MM.1S (cell line): ENCODE measurements at places on chromosomes 7 and 10.

- H3K36me3 ChIP-seq: no peaks in the 10 kb centered on the region
- no peaks in the 10 kb centered on the region for H3K27me3 ChIP-seq
- DNase-seq: no peak
- H3K27ac ChIP-seq: no peak overlapping the region
- H3K4me1 ChIP-seq: no peaks in the 10 kb centered on the region
Measured at GRCh38 chr7:144027974-144028373, 20.8 kb upstream of the OR2A5 start.

- no peak for DNase-seq
- H3K27me3 ChIP-seq: no peaks in the 10 kb centered on the region
- H3K4me1 ChIP-seq: no peaks in the 10 kb centered on the region
- no peak overlapping the region for H3K27ac ChIP-seq
- no peak overlapping the region for H3K4me3 ChIP-seq
Measured at GRCh38 chr10:81021428-81022129, 483.9 kb downstream of the SH2D4B start.

DNA sequence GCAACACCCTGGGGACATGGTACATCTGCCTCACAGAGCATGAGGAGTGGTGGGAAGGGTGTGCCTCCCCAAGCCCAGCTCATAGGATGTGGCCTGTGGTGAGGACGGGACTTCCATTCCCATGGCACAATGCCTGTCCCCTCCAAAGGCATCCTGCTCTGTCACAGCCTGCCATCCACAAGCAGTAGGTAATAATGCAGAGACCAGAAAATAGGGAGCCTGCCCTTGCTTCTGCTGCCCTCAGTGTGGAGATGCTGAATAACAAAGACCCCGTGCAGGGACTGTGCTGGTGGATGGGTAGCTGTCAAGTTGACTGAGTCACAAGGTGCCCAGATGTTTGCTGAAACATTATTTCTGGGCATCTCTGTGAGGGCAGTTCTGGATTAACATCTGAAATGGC lies 199.9 kb upstream of the GRB10 start:
- DNase-seq: no peak
- no peak overlapping the region for H3K27ac ChIP-seq
- no peak overlapping the region for H3K4me3 ChIP-seq
- H3K27me3 ChIP-seq: no peaks in the 10 kb centered on the region
- H3K36me3 ChIP-seq: no peaks in the 10 kb centered on the region

GRCh38 chr7:43568529-43568928 lies 14.4 kb upstream of the STK17A start:
- H3K27ac ChIP-seq: no peak overlapping the region
- H3K36me3 ChIP-seq: no peaks in the 10 kb centered on the region
- H3K27me3 ChIP-seq: no peaks in the 10 kb centered on the region
- no peak for DNase-seq

GRCh38 chr10:75932921-75933320 lies 501.5 kb downstream of the LRMDA start:
- no peaks in the 10 kb centered on the region for H3K36me3 ChIP-seq
- H3K4me1 ChIP-seq: no peaks in the 10 kb centered on the region
- no peak overlapping the region for H3K27ac ChIP-seq
- H3K4me3 ChIP-seq: no peak overlapping the region
- no peaks in the 10 kb centered on the region for H3K27me3 ChIP-seq

DNA sequence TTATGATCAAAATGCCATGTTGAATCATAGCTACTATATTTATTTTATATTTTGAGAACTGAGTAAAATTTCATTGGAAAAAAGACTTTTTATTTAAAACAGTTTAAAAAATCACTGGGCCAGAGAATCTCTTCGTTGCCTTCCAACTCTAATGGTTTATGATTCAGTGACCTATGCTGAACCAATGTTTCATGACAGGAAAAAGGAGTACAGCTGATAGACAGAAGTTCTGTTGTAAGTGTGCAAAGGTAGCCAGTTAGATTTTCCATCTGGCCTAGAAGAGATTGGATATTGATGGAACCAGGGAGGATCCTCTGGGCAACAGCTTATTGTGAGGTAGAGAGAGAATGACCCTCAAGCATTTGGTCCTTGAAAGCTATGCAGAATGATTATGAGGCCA lies 745.8 kb downstream of the SUGCT start:
- no peak overlapping the region for H3K4me3 ChIP-seq
- no peaks in the 10 kb centered on the region for H3K4me1 ChIP-seq
- DNase-seq: no peak

- no peak overlapping the region for H3K27ac ChIP-seq
- no peaks in the 10 kb centered on the region for H3K4me1 ChIP-seq
- no peaks in the 10 kb centered on the region for H3K36me3 ChIP-seq
- DNase-seq: no peak
- H3K27me3 ChIP-seq: no peaks in the 10 kb centered on the region
- H3K4me3 ChIP-seq: no peak overlapping the region
Measured at GRCh38 chr10:3535001-3535400, 250.0 kb downstream of the KLF6 start.

- H3K4me1 ChIP-seq: peaks cover 25% of the 10 kb centered on the region
- H3K27ac ChIP-seq: no peak overlapping the region
- DNase-seq: no peak
- H3K4me3 ChIP-seq: no peak overlapping the region
- H3K27me3 ChIP-seq: no peaks in the 10 kb centered on the region
Measured at GRCh38 chr7:70239918-70240317, 641.6 kb downstream of the AUTS2 start.

DNA sequence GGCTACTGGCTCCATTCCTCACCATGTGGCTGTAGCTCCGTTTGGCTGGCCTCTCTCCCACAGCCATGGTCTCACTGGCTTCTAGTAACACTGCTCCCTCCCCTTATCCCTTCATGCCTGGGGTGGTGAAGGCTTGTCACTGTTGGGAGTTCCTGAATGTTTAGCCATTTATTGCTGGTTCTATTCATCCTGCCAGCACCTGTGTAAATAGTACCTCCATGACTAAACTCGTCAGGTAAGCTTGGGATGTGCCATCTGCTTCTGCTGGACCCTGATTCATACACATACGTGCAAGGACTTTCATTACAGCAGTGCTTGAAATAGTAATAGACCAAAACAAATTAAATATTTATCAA lies 61.6 kb downstream of the CCDC71L start:
- no peaks in the 10 kb centered on the region for H3K36me3 ChIP-seq
- H3K27me3 ChIP-seq: no peaks in the 10 kb centered on the region
- no peak for DNase-seq
- H3K27ac ChIP-seq: no peak overlapping the region
- H3K4me3 ChIP-seq: no peak overlapping the region

DNA sequence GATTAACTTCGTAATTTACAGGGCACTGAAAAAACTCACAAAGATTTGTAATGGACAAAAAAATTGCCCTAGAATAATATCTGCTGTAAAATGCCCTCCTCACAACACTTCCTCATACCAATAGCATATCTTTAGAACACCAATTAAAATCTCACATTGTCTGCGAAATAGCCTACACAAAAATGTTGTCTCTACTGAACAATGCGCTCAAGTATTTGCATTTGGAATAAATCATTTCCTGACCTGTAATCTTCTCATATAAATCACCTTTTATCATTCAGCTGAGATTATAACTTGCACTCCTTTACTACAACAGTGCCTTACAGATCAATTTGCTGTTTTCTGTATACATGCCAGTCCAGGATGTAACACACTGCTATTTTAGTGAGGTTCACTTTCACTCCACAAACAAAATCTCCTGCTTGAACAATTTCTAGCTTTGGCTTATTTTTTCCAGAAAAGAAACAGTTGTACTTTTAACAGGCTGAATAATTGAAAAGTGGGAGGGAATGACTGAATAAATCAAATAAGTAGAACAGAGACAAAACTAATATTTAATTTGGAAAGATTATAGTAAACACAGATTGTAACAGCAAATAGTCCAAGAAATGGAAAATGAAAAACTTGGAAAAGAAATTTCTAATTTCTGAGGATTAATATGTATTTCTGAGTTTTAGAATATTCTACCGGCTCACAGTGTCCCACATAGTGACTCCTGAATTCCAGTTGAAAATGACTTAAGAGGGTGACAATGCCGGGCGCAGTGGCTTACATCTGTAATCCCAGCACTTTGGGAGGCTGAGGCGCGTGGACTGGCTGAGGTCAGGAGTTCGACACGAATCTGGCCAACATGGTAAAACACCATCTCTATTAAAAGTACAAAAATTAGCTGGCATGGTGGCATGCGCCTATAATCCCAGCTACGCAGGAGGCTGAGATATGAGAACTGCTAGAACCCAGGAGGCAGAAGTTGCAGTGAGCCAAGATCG lies 30.6 kb downstream of the JMJD1C start:
- H3K27me3 ChIP-seq: no peaks in the 10 kb centered on the region
- H3K27ac ChIP-seq: no peak overlapping the region
- DNase-seq: no peak
- H3K4me1 ChIP-seq: no peaks in the 10 kb centered on the region

DNA sequence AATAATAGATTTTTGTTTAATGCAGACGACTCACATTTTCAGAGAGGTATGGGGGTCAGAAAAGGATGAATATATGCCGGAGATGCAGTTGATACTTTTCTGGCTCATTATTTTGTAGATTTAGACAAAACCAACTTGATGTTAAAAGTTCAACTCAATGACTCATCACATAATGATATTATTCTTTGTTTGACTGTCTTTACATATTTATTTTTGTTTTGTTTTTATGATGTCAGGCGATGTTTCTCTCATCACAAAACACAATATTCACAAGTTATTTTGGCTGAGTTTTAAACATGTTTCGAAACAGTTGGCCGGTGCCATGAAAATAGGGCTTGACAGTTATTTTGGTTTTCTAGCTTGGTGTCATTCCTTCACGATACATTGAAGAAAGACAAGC lies 1.3 kb downstream of the GJD4 start:
- H3K27me3 ChIP-seq: no peaks in the 10 kb centered on the region
- H3K36me3 ChIP-seq: no peaks in the 10 kb centered on the region
- no peak overlapping the region for H3K27ac ChIP-seq
- DNase-seq: no peak
- no peak overlapping the region for H3K4me3 ChIP-seq
- H3K4me1 ChIP-seq: no peaks in the 10 kb centered on the region

DNA sequence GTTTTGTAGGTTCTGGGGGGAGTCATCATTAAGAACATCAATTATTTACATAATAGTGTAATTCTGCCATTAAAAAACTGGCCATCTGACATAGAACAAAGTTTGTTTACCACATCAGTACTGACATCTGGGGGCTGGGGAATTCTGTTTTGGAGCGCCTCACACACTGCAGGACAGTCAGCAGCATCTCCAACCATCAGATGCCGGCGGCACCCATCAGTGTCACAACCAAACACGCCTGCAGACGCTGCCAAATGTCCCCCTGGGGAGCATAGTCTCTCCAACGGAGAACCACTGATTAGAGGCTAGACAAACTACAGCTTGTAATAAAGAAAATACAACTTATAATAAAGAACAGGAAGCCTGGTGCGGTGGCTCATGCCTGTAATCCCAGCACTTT lies 26.0 kb downstream of the GNA12 start:
- peaks cover 9% of the 10 kb centered on the region; the same call in 1 of the 2 replicates for H3K4me1 ChIP-seq
- H3K36me3 ChIP-seq: no peaks in the 10 kb centered on the region
- H3K27me3 ChIP-seq: no peaks in the 10 kb centered on the region
- H3K27ac ChIP-seq: no peak overlapping the region

GRCh38 chr10:29630205-29631048 lies 4.3 kb downstream of the SVIL start:
- H3K4me1 ChIP-seq: peaks cover 14% of the 10 kb centered on the region; the same call in 1 of the 2 replicates
- no peak overlapping the region for H3K4me3 ChIP-seq
- H3K27me3 ChIP-seq: no peaks in the 10 kb centered on the region
- no peak overlapping the region for H3K27ac ChIP-seq

DNA sequence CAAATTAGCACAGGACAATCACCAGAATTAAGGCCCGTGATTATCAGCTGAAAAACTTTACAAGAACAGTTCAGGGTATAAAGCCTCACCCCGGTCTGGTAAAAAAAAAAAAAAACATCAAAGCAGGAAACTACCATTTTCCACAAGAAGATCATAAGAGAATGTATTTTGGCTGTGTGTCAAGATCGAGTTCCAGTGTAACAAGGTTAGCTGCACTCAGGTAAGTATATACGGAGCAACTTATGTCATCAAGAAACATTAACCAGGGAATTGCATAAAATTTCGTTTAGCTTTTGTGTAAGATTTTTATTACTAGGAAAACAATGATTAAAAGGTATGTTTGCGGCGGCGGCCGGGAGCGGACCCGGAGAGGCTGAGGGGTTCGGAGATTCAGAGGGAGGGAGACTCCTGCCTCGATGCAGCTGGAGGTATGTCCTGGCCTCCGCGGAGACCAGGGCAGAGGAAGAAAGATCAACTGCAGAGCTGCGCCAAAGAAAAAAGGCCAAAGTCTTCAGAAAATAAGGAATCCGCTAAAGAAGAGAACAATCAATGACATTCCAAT lies 533.8 kb upstream of the CNTNAP2 start:
- H3K4me3 ChIP-seq: no peak overlapping the region
- no peaks in the 10 kb centered on the region for H3K36me3 ChIP-seq
- H3K4me1 ChIP-seq: no peaks in the 10 kb centered on the region
- no peaks in the 10 kb centered on the region for H3K27me3 ChIP-seq

GRCh38 chr10:99537989-99538917 lies 5.5 kb downstream of the NKX2-3 start:
- H3K27ac ChIP-seq: no peak overlapping the region
- no peak overlapping the region for H3K4me3 ChIP-seq
- H3K4me1 ChIP-seq: no peaks in the 10 kb centered on the region
- no peaks in the 10 kb centered on the region for H3K36me3 ChIP-seq
- peaks cover 61% of the 10 kb centered on the region for H3K27me3 ChIP-seq

DNA sequence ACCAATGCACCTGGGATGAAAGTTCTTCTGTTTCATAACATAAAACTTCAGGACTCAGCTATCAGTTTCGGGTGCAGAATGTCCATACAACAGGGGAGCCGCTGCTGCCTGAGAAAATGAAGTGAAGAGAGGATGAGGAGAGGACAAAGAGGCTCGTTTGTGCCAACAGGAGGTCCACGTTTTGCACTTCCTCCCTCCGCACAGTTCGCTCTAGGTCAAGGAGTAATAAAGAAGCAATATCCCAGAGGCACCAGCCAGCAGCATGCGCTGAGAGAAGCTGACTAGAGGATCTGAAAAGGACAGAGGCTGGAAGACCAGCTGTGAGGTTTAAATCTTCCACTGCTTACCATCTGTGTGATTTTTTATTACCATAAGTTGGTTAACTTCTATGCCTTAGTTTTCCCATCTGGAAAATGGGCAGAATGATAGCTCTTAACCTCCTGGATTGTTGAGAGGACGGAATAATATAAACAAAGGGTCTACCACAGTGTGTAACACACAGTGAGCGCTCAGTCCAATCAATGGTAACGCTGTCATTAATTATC lies 709 bp downstream of the GPAM start:
- H3K36me3 ChIP-seq: no peaks in the 10 kb centered on the region
- peak overlapping the region; percentile 38; the same call in 1 of the 2 replicates for H3K27ac ChIP-seq
- H3K4me1 ChIP-seq: 0 out of 2 replicates have a peak, but pooled peaks cover 5% of the 10 kb centered on the region
- DNase-seq: peak; percentile 10
- peak overlapping the region; percentile 89 for H3K4me3 ChIP-seq

DNA sequence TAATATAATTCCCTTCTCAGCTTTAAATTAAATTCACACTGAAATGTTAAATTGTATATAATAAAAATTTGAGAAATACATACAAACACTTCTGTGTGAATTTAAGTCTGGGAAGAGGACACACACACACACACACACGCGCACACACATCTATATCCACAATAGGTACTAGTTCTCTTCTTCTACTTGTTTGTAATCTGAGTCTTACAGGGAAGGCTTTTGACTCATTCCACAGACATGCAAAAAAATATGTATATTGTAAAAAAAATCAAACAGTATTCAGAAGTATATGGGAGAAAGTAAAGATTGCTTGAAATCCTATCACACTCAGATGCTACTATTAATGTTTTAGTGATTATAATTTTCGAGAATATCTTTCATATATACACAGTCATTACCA lies 276.2 kb downstream of the MDFIC start:
- no peak overlapping the region for H3K4me3 ChIP-seq
- DNase-seq: no peak
- no peak overlapping the region for H3K27ac ChIP-seq
- H3K4me1 ChIP-seq: no peaks in the 10 kb centered on the region
